T follicular helper cell (primary cell): ENCODE measurements at places on chromosomes 16 and 17.

GRCh38 chr16:69402439-69402838, 16.6 kb upstream of the TERF2 start:
- DNase-seq, result no peak

DNA sequence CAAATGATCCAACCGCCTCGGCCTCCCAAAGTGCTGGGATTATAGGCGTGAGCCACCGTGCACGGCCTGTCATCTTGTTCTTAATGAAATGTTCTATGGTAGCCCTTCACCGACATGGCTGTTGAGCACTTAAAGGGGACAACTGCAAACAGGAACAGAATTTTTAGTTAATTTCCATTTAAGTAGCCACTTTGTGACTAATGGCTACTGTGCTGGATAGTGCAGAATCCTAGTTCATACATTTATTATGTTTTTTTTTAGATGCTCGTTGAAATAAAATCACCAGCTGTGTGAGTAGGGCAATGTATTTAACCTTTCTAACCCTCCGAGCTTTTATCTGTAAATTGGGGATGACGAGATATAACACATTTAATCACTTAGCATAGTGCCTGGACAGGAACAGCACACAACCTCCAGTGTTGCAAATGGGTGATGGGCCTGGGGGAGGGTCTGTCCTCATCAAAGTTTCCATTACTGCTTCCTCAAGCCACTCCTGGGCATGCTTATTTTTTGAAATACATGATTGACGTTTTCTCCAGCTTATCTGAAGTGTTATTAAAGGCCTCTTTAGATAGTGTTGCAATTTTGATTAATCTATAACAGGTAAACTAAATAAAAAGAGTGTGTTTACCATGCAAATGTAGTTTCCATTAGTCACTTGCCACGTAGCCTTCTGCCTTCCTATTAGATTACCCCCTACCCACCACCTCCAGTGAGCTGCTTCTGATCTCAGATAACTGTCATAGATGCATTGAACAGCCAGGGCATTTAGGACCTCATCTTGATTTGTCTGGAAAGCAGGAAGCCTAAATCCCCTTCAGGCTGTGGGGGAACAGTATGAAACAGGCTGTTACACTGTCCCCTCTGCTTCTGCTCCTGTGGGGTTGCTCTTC, 42.5 kb upstream of the TANC2 start:
- no peak for DNase-seq

- DNase-seq, result no peak
Measured at GRCh38 chr17:53227514-53227913, 595.2 kb upstream of the KIF2B start.

DNA sequence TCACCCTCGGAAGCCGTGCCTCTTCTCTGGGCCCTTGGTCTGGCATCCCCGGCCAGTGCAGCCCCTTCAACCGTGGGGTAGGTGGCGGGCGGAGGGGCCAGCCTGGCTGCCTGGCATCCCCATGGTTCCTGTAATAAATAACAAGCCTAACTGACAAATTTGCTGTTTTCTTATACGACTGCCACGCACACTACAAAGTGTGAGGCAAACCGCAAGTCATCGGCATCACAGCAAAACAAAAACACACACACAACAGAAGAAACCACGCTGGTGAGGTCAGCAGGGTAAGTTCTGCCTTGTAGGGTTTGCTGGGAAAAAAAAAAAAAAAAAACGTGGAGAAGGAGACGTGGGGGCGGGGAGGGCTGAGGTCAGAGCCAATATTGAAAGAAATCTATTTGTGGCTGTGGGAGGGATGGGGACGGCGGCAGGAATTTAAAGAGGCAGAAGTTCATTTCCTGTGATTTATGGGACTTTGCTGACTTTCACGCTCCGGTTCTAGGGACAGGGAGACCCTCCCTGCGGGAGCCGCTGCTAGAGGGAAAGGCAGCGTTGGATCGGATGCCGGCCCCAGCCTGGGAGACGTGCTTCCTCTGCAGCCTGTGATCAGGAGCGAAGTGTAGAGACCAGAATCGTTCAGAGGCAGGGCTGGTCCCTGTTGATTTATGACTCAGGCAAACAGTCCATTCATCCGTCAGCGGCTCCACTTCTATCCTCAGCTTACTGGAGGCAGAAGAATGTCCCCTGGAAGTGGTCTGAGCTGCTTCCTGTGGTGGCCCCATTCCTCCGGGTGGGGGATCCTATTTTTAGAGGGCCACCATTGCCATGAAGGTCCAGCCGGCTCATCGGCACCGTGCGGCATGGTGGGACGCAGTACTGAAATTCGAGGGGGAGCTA, 162.8 kb downstream of the FOXL1 start:
- no peak for DNase-seq

GRCh38 chr17:42133461-42134041, 10.9 kb downstream of the HSPB9 start:
- no peak for DNase-seq

GRCh38 chr16:11063448-11064201, 119.3 kb downstream of the CLEC16A start:
- DNase-seq, result no peak

- DNase-seq, result no peak
Measured at GRCh38 chr17:76927577-76927976, 59.4 kb downstream of the MGAT5B start.

DNA sequence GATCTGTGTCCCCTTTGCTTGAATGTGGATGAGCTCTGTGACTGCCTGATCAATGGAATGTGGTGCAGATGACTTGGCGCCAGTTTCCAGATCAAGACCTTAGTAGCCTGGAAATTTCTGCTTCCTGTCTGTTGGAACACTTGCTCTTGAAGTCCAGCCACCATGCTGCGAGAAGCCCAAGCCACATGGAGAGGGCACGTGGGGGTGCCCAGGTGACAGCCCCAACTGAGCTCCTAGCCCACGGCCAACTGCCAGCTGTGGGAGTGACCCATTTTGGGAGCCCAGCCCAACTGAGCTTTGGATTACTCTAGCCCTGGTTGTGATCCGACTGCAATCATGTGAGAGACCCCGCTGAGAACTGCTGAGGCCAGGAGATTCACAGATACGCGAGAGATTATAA, 3.3 kb upstream of the ITGAM start:
- DNase-seq, result no peak
